ENCODE measurements at places on chromosomes 6 and 20.
A peak's percentile ranks its signal among the peaks of the same experiment; 100 is the strongest.

- no peak for DNase-seq
Measured at GRCh38 chr6:96990989-96991388, 66.5 kb downstream of the KLHL32 start.

DNA sequence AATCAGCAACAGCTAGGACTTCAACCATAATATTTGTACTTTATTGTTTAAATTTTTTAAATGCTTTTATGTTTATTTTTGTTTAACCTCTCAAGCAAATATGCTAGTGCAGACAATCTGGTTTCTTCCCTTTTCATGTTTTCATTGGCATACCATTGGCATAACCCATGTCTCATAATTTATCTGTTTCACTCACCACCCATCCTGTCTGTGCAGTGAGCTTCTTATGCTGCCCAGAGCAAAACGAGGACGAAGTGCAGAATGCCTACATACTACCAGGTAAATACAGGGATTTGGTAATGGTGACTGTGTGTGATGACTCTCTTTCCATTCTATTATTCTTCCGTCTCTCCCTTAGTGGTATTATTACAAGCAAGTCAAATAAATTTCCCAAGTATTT is 361.4 kb upstream of the KCNQ5 start:
- DNase-seq: no peak

DNA sequence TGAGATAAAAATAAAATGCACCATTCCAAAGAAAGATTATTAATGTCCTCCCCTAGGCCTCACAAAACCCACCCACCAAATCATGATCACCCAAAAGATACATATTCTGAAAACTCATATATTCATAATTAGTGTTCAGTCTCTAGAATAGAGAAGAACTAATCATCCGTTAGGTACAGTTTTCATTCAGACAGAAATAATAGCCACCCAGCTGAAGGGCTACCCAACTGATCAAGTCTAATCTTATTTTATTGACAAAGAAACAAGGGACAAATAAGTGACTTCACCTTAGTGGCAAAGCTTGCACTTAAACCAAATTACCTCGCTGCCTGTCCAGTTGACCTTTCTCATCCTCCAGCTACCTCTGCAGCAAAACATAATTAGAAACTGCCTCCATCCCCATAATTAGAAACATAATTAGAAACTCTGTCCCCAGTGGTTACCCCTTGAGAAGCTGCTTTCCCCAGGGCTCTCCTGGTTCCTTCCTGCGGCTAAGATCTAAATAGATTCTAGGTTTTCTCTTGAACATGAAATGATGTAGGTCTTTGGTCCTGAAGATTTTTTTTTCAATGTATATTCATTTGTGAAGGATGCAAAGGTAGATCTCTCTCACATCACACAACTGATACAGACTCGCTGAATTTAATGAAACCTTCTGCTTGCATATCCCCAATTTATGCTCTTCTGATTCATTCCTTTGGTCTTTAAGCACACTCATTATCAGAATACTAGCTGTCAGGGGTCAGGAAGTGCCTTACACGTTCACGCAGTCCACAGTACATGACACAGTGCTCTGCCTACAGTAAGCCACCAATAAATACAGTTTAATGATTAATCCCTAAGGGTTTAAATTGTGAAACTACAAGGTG is 46.3 kb downstream of the HBS1L start:
- DNase-seq: no peak

DNA sequence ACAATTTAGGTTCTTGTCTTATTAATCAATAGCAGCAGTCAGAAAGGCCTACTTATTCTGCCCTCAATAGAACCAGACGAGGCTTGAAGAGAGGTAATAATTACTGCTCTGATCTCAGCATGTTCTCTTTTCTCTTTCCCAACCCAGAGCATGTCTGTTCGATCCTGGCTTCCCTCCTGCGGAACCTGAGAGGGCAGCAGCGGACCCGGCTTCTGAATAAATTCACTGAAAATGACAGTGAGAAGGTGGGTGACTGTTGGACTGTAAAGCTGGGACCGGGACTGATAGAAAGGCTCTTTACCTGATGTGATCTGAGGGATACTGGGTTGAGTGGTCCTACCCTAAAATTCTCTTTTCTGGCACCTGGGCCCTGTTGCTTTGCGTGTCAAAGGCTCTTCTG is 63.0 kb upstream of the VSTM2L start:
- no peak for DNase-seq

- no peak for DNase-seq
Measured at GRCh38 chr6:87277123-87277522, 45.3 kb upstream of the SMIM8 start.

DNA sequence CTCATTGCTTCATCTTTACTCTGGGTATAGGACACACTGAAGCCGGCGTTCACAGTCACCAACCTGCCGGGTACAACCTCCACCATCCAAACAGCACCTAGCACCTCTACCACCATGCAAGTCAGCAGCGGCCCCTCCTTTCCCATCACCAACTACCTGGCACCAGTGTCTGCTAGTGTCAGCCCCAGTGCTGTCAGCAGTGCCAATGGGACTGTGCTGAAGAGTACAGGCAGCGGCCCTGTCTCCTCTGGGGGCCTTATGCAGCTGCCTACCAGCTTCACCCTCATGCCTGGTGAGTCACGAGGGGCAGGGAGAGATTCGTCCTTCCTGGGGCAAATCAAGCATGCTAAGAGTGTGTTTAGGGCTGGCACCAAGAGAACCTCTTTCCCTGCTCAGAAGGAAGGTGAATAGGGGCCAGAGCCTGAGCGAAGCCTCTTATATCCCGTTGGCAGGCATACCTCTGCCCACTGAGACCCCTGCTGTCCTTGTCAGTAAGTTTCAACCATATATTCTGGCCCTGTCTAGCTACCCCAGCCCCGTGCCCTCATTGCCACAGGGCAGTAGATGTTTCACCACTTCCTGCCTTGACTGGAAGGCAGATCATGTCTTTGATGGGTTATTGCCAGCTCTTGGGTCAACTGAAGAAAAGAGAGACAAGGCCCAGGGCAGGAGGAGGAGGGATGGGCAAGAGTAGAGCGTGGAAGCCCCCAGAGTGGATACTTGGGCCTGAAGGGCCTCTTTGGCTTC is 4.8 kb downstream of the SRF start:
- no peak for DNase-seq

DNA sequence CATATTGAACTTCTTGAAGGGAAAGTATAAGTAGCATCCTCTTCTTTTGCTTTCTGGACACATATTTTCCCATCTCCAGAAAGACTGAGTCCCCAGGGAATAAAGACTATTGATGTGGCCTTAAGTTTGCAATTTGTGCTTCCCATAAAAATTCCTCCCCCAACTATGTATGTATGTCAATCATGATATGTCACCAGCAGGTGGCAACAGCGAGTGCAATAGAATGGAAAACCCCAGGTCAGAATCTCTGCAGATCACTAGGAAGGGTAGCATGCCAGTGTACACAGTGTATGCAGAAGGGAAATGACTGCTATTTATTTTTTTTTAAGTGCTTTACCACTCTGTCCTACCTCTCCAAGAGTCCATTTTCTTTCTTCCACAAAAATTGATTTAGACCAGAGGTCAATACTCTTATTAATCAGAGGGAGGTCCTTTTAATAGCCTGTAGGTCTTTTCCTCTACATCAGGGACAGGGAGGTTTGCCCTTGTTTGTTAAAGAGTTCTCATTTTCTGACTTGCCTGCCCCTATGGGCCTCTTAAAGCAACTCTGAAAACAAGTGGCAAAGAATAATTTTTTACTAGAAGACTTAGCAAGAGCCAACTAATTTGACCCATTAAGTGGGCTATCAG is 61.4 kb downstream of the BMP2 start:
- peak; percentile 50 for DNase-seq

GRCh38 chr6:112439432-112439831 is 92.3 kb downstream of the RFPL4B start:
- no peak for DNase-seq

- DNase-seq: no peak
Measured at GRCh38 chr6:131003488-131004386, 59.3 kb downstream of the EPB41L2 start.

DNA sequence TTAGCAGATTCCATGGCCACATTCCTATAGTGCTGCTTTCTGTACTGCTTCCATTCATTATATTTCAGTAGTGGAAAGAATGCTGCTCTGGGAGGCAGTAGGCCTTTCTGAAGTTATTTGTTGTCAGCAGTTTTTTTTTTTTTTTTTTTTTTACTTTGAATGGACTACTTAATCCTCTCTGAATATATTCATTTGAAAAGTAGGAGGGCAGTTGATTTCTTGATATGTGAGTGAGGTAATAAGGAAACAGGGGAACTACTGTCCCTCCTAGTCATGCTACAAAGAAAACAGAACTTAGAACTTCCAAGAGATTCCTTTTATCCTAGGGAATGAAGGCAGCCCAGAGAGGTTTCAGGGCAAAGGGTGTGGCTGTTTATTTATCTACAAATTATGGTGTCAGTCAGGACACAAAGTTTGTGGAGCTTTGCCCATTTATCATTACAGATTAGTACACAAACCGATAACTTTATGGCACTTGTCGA is 155.9 kb downstream of the JARID2 start:
- DNase-seq: no peak

- DNase-seq: no peak
Measured at GRCh38 chr20:33585413-33585812, 76.7 kb upstream of the C20orf144 start.

DNA sequence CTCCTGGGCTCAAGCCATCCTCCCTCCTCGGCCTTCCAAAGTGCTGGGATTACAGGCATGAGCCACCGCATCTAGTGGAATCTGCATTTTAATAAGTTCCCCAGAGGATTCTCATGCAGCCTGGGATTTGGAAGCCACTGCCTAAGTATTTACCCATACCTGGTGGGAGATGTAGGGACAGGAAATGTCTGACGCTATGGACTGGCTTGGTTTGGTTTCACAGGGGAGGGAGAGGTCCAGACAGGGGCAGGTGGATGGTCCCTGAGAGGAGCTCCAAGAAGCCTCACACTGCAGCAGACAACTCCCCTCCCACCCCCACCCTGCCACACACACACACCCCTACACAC is 4.4 kb downstream of the VSTM2L start:
- no peak for DNase-seq

DNA sequence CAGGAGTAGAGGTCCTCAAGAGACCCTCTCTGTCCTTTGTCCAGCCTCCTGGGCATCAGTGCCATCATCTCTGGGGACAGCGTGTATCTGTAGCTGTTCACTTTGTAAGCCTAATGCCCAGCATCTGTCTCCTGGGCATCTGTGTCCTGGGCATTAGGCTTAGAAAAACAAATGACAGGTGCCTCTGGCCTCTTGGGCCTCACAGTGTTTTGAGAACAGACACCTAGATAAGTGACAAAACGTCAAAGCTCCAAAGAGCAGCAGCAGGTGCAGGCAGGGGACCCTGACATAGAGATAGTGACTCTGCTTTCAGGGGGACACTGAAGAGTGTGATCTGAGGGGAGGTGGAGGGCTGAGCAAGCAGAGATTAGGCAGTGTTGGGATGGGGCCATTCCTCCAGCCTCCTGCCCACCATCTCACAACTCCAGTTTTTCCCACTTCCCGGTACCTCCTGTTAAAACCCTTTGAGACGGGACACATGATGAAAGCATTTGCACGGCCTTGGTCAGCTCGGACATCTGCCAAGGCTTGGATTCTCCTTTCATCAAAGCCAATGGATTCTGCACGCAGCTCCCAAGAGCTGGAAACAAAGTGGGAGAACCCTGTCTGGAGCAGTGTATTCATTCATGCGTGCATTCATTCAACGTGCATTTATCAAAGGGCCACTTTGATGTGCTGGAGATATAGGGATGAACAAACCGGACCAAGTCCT is 55.5 kb upstream of the CD93 start:
- DNase-seq: peak; percentile 59

- DNase-seq: no peak
Measured at GRCh38 chr6:47147175-47147727, 105.1 kb upstream of the ADGRF1 start.

DNA sequence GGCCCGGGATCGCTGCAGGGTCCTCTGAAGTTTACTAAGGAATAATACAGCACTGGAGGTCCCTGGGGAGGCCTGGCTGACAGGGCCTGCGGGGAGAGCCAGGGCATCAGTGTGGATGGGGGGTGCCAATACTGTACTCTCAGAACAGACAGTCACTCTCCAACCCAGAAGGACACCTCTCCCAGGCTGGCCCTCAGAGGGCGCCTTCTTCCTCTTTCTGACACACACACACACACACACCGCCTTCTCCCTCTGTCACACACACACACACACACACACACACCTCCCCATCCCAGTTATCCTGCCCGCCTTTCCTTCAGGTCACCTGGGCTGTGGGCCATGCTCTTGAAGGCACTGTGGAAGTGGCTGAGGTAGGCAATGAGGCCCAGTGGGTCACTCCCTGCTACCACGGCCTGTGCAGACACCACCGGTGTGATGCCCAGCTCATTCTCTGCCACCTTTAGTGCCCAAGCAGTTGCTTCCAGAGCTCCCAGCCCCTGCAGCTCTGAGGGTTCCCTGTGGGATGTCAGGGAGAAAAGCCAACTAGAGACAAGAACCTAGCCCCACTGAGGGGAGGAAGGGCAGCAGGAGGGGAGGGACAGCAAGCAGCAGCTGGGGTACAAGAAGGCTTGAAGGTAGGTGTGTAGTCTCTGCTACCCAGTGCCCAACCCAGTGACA is 7.5 kb downstream of the SMPD2 start:
- DNase-seq: no peak

DNA sequence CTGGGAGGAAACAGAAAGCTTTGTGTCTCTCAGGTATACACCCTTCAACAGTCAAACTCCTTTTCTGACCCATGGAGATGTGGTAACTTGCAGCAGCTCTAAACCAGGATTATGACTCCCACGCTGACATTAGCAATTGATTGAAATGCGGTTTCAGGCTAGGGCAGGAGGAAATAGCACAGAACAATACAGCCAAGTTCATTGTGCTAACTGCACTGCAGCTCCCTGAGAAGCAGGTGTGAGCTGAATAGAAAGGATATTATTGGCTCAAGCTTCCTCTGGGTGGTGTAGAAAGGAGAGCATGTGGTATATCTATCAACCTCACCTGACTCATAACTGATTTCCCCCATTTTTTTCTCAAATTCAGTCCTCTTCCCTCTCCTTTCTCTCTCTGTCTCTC is 612.3 kb upstream of the BTBD3 start:
- DNase-seq: no peak

- DNase-seq: no peak
Measured at GRCh38 chr6:15088904-15089568, 156.8 kb upstream of the JARID2 start.

GRCh38 chr6:67594366-67594765 is 1040.7 kb upstream of the ADGRB3 start:
- DNase-seq: no peak

DNA sequence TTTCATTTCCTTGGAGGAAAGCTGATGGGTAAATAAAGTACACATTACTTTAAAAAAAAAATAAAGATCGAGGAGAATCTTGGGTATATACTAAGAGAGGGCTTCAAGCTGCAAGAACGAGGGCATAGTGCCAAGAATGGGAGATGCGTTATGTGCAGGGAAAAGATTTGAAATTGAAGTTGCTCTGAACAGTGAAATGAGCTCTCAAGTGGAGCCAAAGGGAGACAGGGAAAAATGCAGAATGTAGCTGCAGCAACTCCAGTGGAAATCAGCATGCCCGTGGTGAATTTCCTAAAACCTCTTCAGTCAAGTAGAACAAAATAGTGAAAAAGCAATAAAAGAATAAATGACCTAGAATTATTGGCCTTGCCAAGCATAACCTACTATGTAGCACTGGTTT is 11.4 kb upstream of the COL9A1 start:
- no peak for DNase-seq

GRCh38 chr6:27505209-27506027 is 32.5 kb upstream of the ZNF184 start:
- no peak for DNase-seq

- DNase-seq: no peak
Measured at GRCh38 chr6:19301980-19302379, 535.2 kb upstream of the ID4 start.

Measured in astrocyte of the cerebellum (primary cell).